Renal cortical epithelial cell (primary cell): ENCODE measurements at places on chromosomes 3 and 15. TPM values are rescaled to one million over a fixed set of nuclear protein-coding genes. Genes with fewer than 3 reads are reported as not detected.

GRCh38 chr15:69718436-69718835, 265.8 kb downstream of the RPLP1 start:
- DNase-seq, result no peak

GRCh38 chr3:95424279-95424678, 1361.4 kb downstream of the NSUN3 start:
- no peak for DNase-seq

- peak; percentile 10 for DNase-seq
Observed at GRCh38 chr3:58206406-58207011, 4.3 kb downstream of the DNASE1L3 start.

PSMD6 gene
- total RNA-seq, result 113 and 124 TPM in 2 replicates

CNTN3 gene
- total RNA-seq, result 0.80 and 3.5 TPM in 2 replicates
